Iris pigment epithelial cell (primary cell): ENCODE measurements at places on chromosomes 1 and 21.

DNA sequence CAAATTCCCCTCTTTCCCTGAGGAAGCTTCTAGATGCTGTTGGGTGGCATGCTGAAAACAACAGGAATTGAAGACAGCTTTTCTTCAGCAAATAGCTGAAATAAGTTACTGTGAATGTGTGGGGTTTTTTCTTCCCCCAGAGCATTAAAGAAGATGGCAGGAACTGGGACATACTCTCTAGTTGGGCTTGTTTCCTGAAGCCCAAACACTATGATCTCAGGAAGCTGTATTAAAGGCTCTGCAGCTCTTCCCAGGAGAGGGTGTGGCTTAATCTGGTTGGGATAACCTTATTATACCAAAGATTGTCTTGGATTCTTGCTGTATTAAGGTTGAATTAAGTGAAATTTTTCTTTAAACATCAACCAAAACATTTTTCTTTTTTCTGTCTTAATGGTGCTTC lies 64.9 kb upstream of the LMO4 start:
- DNase-seq = no peak

DNA sequence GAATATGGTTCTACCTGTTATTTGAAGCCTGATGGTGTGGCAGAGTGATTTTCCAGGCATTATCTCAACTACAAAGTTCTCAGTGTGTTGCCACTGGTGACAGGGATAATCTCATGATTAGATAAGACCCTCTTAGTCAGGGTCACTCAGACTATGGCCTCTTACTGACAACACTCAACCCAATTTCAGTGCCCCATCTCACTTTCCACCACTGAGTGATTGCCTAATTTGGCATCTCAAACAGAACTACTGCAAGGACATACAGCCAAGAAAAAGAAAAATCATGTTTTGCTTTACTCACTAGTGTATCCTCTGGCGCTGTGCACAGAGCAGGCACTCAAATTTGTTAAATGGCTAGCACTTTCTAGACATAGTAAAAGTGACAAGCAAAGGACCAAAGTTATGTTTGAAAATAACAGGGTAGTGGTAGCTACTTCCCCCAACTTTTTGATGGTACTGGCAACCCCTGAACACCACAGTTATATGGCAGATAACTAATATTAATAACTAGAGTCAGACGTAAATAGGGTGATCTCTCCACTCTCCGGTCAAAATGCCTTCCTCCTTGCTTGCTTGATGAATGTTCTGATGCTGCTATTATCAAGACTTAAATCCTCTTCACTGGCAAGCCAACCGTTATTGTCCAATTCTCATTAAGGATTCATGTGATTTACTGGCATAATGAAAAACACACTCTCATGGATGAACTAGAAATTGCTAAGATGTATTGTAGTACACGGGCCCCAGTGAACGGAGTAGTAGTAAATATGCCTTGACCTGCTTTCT lies 37.1 kb upstream of the SLC30A10 start:
- DNase-seq = no peak

- no peak for DNase-seq
Measured at GRCh38 chr1:77994117-77994705, 10.5 kb upstream of the DNAJB4 start.

GRCh38 chr1:242784084-242784483 lies 259.6 kb upstream of the PLD5 start:
- no peak for DNase-seq

GRCh38 chr1:21596174-21596573 lies 73.0 kb downstream of the RAP1GAP start:
- DNase-seq = no peak

GRCh38 chr1:116770625-116771024 lies 16.4 kb downstream of the CD2 start:
- DNase-seq = no peak

- no peak for DNase-seq
Measured at GRCh38 chr1:243942196-243943150, 92.4 kb upstream of the AKT3 start.

- no peak for DNase-seq
Measured at GRCh38 chr1:110120960-110121561, 8.8 kb downstream of the UBL4B start.

DNA sequence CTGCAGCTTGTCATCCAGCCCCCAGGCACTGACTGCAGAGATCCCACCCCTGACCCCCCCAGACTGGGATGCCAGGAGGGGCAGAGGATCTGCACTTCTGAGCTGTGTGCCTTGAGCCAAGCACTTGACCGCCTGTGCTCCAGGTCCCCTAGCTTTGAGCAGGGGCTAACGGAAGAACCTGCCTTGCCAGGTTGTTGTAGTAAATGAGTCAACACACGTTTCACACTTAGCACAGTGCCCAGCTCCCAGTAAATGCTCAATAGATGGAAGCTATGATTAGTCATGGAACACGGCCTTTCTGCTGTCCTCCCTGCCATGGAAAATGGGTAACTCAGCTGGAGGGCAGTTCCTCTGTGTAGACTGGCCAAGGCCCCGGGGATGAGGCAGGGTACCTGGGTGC lies 24.1 kb downstream of the IFFO2 start:
- peak; percentile 37 for DNase-seq

DNA sequence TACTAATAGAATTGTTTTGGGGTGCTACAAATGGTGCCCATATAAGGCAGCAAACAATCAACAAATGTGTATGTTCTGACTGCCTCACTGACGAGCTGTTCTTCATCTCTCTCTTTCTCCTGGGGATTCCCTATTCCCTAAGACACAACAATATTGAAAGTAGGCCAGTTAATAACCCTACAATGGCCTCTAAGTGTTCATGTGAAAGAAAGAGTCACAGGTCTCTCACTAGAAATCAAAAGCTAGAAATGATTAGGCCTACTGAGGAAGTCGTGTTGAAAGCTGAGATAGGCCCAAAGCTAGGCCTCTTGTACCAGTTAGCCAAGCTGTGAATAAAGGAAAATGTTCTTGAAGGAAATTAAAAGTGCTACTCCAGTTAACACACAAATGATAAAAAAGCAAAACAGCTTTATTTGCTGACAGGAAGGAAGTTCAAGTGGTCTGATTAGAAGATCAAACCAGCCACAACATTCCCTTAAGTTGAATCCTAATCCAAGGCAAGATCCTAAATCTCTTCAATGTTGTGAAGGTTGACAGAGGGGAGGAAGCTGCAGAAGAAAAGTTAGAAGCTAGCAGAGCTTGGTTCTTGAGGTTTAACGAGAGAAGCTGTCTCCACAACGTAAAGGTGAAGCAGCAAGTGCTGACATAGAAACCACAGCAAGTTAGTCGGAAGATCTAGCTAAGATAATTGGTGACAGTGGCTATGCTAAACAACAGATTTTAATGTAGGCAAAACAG lies 26.3 kb downstream of the ATP2B4 start:
- DNase-seq = no peak

- no peak for DNase-seq
Measured at GRCh38 chr1:51330331-51331201, at the start of gene TTC39A. Gene TTC39A, minus strand, starts transcription at chr1:51330562. Its CDS starts 85 bp downstream, at chr1:51330477.

DNA sequence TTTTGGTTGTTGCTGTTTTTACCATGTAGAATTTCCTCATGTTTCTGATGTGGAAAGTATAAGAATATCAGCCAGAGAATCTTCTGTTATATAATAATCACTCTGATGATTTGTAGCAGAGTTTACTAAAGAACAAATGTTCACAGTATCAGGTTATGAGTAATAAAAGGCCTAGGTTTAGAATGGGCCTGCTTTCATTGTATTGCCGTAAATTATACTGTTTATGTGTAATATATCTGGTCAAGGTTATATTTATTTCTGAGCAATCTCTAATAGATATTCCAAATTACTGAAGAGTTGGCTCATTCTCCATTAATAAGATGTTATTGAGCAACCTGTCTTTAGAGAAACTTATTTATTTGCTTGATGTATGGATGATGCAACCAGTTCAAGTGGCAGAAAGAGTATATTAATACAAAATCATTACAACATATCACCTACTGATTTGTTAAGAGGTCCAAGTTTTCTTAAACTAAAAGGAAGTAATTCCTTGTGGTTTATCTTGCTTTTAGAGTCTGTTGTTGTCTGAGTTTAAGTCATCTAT lies 649.4 kb upstream of the CXADR start:
- DNase-seq = peak; percentile 57

DNA sequence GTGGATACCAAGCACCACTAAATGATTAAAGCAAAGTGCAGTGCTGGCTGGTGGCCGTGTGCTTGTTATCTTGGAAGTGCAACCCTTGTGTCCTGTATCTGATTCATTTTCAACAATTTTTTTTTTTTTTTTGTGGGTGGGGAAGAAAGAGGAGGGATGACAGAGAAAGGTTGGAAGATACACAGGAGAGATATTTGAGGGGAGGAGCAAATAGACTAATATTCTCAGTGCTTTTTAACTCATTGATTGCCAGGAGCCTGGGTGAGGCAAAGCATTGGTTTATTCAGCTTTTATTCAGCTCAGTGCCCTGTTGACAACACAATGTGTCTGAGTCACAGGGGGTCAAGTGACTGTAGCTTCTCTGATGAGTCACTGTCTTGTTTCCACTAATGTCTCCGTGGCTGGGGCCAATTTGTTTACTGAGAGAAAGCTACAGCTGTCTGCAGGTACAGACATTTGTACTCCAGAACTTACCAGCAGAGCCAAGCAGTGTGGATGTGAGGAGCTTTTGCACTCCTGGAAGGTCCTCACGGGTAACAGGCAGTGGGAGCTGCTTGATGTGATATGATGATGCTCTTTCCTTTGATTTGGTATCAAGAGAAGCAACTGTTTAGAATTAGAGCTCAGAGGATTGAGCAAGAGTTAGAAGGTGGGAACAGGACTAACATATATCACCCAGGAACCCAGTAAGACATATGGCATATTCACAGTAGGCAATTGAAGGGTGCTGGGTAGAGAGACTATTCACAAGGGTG lies 23.6 kb upstream of the DNM3 start:
- DNase-seq = peak; percentile 84

GRCh38 chr1:116380499-116381242 lies 7.6 kb downstream of the ATP1A1 start:
- no peak for DNase-seq

- DNase-seq = peak; percentile 28
Measured at GRCh38 chr1:20376880-20377494, 86.3 kb downstream of the VWA5B1 start.

DNA sequence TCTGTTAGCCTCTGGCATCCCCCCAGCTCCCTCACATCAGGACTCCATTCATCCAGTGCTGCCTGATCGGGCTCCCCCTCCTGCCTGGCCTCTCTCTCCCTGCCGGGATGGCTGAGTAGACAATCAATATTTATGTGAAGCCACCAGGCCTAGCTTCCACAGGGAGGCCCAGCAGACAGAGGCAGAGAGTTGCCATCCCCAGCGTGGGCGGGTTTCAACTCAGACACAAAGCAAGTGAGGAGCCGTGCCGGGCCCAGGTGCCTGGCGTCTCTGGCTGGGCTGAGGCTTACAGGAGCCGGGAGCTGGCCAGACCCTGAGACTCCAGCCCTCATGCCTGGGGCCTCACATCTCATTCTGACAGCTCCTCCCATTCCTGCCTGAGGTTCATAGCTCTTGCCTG lies 34.5 kb upstream of the ATP2B4 start:
- DNase-seq = no peak
